ENCODE measurements at places on chromosomes 5 and 9. TPM values are rescaled to one million over a fixed set of nuclear protein-coding genes. Genes with fewer than 3 reads are reported as not detected.
A peak's percentile ranks its signal among the peaks of the same experiment; 100 is the strongest.

- no peak overlapping the region for H3K27ac ChIP-seq
- peaks cover 42% of the 10 kb centered on the region for H3K36me3 ChIP-seq
- peaks cover 4% of the 10 kb centered on the region for H3K27me3 ChIP-seq
- no peak overlapping the region for H3K4me3 ChIP-seq
- peaks cover 18% of the 10 kb centered on the region for H3K4me1 ChIP-seq
Observed at GRCh38 chr5:80177236-80177635, 78.6 kb downstream of the SERINC5 start.

- no peak overlapping the region for H3K4me3 ChIP-seq
- H3K27ac ChIP-seq, result no peak overlapping the region
- peaks cover 6% of the 10 kb centered on the region for H3K36me3 ChIP-seq
- H3K4me1 ChIP-seq, result no peaks in the 10 kb centered on the region
- DNase-seq, result no peak
- no peaks in the 10 kb centered on the region for H3K27me3 ChIP-seq
Observed at GRCh38 chr5:68924481-68925145, 169.2 kb upstream of the SLC30A5 start.

The TLR4 gene
- total RNA-seq, result 7.9 TPM

DNA sequence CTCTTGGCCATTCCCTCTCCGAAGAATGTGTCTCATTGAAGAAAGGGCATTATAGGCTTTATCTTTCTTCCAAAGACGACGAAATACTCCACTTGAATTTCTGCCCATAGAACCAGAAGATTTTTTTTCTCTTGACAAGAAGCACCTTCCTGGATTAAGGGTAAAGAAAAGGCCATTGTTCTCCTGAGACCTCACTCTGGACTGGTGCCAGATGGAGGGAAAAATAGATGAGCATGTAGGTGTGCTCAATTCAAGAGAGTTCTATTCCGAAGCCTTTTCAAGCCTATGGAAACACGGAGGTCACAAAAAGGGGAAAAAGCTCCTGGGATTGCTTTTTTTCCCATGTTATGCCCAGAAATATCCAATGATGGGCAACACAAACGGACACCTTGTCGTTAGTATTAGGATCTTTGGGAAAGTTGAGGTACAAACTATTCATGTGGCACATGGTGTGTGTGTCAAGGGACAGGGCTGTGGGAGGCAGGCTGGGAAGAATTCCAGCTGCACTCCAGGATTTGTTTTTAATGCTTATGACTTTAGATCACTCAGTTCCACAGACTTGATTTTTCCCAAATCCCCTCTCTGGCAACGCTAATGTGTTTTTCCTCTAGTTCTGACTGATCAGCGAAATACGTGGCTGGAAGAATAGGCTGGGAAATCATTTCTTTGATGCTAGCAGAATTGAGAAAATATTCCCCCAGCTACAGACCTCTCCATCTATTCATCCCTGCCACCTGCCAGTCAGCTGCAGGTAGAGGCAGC, 89.9 kb downstream of the SIL1 start:
- peaks cover 3% of the 10 kb centered on the region for H3K27me3 ChIP-seq
- no peak overlapping the region for H3K27ac ChIP-seq
- no peak for DNase-seq
- H3K36me3 ChIP-seq, result peaks cover 8% of the 10 kb centered on the region
- H3K4me3 ChIP-seq, result no peak overlapping the region

The SLC12A7 gene
- total RNA-seq, result 24.5 TPM

- H3K27me3 ChIP-seq, result no peaks in the 10 kb centered on the region
- no peak overlapping the region for H3K27ac ChIP-seq
- H3K36me3 ChIP-seq, result no peaks in the 10 kb centered on the region
- no peak overlapping the region for H3K4me3 ChIP-seq
- peaks cover 8% of the 10 kb centered on the region for H3K4me1 ChIP-seq
Observed at GRCh38 chr5:3943859-3944258, 348.2 kb downstream of the IRX1 start.

DNA sequence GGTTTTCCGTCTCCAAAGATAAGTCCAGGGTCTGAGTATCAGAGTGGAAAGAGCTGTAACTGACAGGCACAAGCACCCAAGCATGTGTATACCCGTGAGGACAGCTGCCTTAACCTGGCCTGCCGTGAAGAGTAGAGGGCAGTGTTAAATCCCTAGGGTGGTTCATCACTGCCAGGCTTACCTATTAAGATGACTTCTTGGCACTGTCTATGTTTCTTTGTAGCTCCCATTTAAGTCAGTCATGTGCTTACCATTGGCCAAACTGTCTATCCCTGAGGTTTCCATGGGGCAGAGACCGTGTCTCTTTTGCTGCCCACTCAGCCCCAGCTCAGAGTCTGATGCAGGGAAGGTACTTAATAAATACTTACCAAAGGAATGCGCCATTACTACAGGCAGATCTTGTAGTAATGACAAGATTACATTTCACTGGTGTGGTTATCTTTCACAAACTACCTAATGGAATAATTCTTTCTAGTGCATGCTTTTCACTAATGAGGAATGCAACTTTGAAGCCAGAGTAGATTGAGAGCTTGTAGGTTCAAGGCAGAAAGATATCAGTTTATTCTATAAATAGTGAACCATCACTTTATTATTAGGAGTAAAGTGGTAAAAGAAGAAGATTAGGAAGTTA, 64.2 kb downstream of the SNX24 start:
- H3K36me3 ChIP-seq, result no peaks in the 10 kb centered on the region
- H3K4me1 ChIP-seq, result no peaks in the 10 kb centered on the region
- no peak overlapping the region for H3K4me3 ChIP-seq
- peaks cover 3% of the 10 kb centered on the region for H3K27me3 ChIP-seq

The LHX6 gene
- 6.0 TPM for total RNA-seq

The DNAH5 gene
- 0.80 TPM for total RNA-seq

The TPPP gene
- 0.05 TPM for total RNA-seq

GRCh38 chr9:27433631-27434325, 90.3 kb upstream of the IFNK start:
- H3K4me3 ChIP-seq, result no peak overlapping the region
- peaks cover 3% of the 10 kb centered on the region for H3K27me3 ChIP-seq
- DNase-seq, result no peak
- H3K36me3 ChIP-seq, result no peaks in the 10 kb centered on the region
- H3K27ac ChIP-seq, result no peak overlapping the region

The PDE6A gene
- total RNA-seq, result not detected

DNA sequence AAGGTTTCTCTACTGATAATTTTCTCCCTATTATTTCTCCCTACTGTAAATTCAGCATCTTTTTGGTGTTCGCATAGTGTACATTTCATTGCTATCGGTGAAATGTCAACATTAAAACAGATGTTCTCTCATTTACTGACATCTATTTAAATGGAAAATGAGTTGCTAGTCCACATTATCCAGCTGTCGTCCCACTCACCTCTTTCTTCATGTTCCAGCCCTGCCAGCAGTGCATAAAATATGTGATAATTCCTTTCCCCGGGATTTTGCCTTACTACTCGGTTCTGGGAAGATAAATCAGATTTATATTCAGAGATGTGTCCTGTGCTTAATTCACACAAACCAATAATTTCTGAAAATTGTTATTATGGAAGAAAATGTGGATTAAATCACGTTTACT, 155.8 kb downstream of the MYO10 start:
- peaks cover 33% of the 10 kb centered on the region for H3K36me3 ChIP-seq
- no peak for DNase-seq
- no peak overlapping the region for H3K27ac ChIP-seq
- peaks cover 4% of the 10 kb centered on the region for H3K27me3 ChIP-seq
- no peaks in the 10 kb centered on the region for H3K4me1 ChIP-seq
- no peak overlapping the region for H3K4me3 ChIP-seq

- H3K4me3 ChIP-seq, result peak overlapping the region; percentile 67
- peaks cover 40% of the 10 kb centered on the region for H3K36me3 ChIP-seq
- H3K27ac ChIP-seq, result peak overlapping the region; percentile 24
- H3K4me1 ChIP-seq, result peaks cover 22% of the 10 kb centered on the region
- peak; percentile 81 for DNase-seq
Observed at GRCh38 chr5:141664733-141665461, 13.7 kb upstream of the FCHSD1 start.

- H3K27me3 ChIP-seq, result no peaks in the 10 kb centered on the region
- H3K4me3 ChIP-seq, result no peak overlapping the region
- peaks cover 10% of the 10 kb centered on the region for H3K4me1 ChIP-seq
- H3K36me3 ChIP-seq, result no peaks in the 10 kb centered on the region
- no peak for DNase-seq
Observed at GRCh38 chr9:96382175-96382574, 1.3 kb downstream of the SLC35D2 start.

The PPP3R2 gene
- 2.2 TPM for total RNA-seq

Data from endothelial cell (in vitro differentiated cells).